ENCODE measurements at places on chromosomes 4 and X.

GRCh38 chrX:79375340-79375739 lies 8.2 kb upstream of the ITM2A start:
- no peak for DNase-seq

GRCh38 chrX:68571610-68572311 lies 72.9 kb downstream of the YIPF6 start:
- no peak for DNase-seq

DNA sequence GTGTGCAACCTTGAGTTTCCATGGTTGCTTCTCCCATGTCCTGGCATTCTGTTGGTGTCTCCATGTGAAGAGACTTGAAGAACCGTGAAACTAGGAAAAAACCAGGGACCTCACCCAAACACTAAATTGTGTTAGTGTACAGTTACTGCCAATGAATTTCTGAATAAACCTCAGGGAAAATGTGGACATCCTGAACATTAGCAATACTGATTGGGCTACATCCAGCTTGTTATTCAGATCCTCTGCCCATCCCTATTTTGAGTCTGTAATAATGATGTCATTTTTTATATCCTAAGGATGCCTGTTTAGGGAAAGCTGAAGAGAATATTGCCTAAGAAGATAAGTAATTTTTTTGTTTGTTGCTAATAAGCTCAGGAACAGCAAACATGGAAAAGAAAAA lies 262.7 kb downstream of the TMA16 start:
- DNase-seq, result no peak

GRCh38 chrX:136076942-136077341 lies 70.4 kb upstream of the FHL1 start:
- DNase-seq, result no peak

DNA sequence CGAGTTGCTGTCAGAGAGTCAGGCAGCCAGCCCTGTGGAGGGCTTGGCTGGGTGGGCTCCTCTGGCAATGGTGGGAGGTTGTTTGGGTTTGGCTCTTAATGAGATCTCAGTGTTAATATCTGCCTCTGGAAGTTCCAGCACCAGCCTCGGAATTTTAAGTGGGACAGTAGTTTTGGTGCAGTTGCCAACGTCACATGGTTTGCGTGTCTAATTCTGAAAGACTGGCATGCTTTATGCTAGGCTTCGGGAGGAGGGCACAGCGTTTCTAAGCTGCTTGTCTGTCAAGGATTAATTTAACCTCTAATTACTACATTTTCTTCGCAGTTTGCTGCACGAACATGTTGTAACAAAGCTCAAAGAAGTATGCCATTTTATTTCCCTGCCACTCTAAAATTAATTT lies 9.2 kb downstream of the MAMLD1 start:
- no peak for DNase-seq

GRCh38 chr4:48290146-48290772 lies 20.6 kb upstream of the TEC start:
- no peak for DNase-seq

GRCh38 chr4:24686866-24687692 lies 102.7 kb upstream of the DHX15 start:
- DNase-seq, result no peak

DNA sequence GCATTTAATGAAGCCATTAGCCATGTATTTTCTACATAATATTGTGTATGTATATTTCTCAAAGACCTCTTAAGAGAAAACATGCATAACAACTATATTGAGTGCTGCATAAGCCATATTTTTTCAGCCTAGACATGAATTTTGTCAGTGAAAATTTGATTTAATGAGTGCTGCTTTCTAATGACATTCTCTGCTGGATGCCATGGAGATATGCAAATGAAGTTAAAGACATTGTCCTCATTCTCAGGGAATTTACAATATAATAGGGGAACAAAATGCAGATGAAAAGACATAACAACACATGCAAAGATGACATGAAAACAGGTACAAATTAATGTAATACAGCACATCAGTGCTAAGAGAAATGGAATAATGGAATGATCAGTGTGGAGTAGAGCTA lies 118.7 kb downstream of the ATOH1 start:
- DNase-seq, result no peak

DNA sequence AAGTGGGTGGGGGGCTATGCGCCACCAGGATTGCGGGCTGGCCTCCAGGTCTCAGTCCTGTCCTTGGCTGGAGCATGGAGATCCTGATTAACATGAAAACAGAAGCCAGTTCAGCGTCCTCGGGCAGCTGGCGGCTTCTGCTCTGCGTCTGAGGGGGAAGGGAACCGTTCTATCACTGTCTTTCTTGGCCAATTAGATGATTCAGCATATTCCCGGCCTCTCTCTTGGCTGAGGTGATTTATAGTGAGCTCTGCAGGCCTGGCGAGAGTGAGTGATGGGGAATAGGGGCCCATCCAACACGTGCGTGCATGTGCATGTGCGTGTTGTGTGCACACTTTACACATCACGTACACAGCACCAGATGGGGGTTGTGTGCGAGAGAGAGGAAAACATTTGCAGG lies 145.8 kb upstream of the ATP6AP2 start:
- DNase-seq, result no peak

GRCh38 chr4:131613824-131614216 lies 1535.3 kb upstream of the PCDH10 start:
- no peak for DNase-seq

DNA sequence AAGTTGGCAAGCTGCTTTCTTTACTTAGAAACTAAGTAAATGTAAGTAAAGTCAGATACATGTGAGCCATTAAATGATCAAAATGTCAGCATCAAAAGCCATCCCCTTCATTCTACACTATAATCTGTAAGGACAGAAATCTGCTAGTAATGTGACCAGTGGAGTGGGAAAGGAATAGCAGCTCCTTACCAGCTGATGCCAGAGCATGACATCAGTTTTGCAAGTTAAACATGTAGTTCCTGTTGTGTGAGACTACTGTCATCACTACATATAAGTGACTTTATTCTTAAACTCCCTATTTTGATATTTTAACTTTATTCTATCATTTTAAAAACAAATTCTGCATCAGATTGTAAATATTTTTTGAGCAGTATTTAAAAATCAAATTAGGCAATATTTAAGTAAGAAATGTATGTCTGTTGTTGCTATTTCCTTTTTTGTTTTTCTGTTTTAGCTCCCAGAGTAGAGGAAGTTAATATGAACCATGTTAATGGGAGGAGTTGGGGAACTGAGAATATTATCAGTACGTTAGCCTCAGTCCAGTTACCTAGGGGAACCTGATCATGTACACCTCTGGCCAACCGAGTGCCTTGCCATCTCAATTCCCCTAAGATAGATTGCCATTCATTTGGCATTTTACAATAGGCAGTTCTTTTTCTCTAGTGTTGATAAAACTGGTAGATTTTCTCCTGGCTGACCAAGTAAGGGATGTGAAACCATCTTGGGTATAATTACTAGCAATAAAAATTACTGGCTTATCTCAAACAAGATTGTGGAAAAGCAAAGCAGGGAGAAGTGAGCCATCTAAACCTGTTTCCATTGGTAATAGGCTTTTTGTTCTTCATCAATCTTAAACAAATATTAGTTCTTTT lies 34.7 kb downstream of the CCNI start:
- no peak for DNase-seq

DNA sequence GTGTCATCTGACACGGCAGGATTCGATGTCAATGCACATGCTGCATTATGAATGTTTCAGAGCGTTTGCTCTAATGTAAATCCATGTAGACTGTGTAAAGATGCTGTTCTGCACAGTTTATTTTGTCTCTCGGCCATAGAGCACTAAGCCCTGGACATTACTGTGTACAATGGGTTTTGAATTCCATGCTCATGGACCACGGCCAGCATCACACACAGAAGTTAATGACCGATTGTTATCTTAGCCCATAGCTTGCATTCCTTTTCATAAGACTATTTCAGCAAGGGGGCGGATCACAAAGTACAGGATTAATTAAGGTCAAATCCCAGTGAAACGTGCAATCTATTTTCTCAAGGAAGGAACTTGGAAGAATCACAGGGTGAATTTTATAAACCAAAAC lies 286.1 kb upstream of the TENM3 start:
- no peak for DNase-seq

DNA sequence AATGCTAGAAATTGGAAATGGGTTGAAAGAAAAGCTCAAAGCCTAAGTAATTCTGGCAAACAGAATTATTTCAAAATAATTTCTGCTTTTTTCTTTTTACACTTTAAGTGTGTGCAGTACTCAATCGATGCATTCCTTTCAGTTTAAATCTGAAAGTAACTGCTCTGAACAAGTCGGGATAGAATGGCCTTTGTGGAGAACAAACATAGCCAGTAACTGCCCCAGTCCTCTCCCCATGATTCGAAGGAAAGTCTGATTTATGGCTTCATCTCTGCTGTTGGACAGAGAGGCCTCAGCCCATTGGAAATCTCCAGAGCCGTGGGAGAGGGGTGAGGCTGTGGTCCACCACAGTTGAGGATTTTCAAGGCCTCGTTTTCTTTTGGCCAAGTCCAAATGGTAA lies 174.0 kb upstream of the TLL1 start:
- no peak for DNase-seq

Data from stimulated activated CD4-positive, alpha-beta T cell treated with anti-CD3 and anti-CD28 coated beads, Interleukin-2, amount 100 ng/mL, for 4 hours (primary cell).